Activated CD4-positive, alpha-beta T cell treated with anti-CD3 and anti-CD28 coated beads, Interleukin-2, amount 10 ng/mL, durations not matched to agents 7 days and 5 days (primary cell): ENCODE measurements at places on chromosomes 2 and 18. TPM values are rescaled to one million over a fixed set of nuclear protein-coding genes. Genes with fewer than 3 reads are reported as not detected.

CGREF1 gene
- 0.92 TPM for total RNA-seq

PLB1 gene
- total RNA-seq: 0.74 TPM

RBBP8 gene
- 66.2 TPM for total RNA-seq

NOL4 gene
- not detected for total RNA-seq

HOXD4 gene
- total RNA-seq: not detected

LCLAT1 gene
- total RNA-seq: 24.6 TPM

EVX2 gene
- not detected for total RNA-seq

VAMP5 gene
- 67.4 TPM for total RNA-seq

SCG2 gene
- total RNA-seq: 0.08 TPM

CYP27A1 gene
- 0.22 TPM for total RNA-seq

SLC38A11 gene
- total RNA-seq: not detected

GALNT5 gene
- total RNA-seq: not detected

SGO2 gene
- 55.2 TPM for total RNA-seq

FAM237A gene
- total RNA-seq: not detected

TUBB8B gene
- not detected for total RNA-seq

CCDC74A gene
- 3.2 TPM for total RNA-seq

GALNT14 gene
- total RNA-seq: not detected

BOLL gene
- total RNA-seq: not detected

FEV gene
- not detected for total RNA-seq

SALL3 gene
- not detected for total RNA-seq

C2orf80 gene
- total RNA-seq: not detected

MYOM1 gene
- 2.1 TPM for total RNA-seq
